ENCODE measurements at places on chromosomes 16 and 17.

- DNase-seq = peak; percentile 55
Observed at GRCh38 chr17:4950075-4950745, 709 bp upstream of the ENO3 start.

- DNase-seq = no peak
Observed at GRCh38 chr17:59406808-59407381, 75.4 kb downstream of the YPEL2 start.

- DNase-seq = peak; percentile 3
Observed at GRCh38 chr16:83215406-83216001, 588.7 kb downstream of the CDH13 start.

DNA sequence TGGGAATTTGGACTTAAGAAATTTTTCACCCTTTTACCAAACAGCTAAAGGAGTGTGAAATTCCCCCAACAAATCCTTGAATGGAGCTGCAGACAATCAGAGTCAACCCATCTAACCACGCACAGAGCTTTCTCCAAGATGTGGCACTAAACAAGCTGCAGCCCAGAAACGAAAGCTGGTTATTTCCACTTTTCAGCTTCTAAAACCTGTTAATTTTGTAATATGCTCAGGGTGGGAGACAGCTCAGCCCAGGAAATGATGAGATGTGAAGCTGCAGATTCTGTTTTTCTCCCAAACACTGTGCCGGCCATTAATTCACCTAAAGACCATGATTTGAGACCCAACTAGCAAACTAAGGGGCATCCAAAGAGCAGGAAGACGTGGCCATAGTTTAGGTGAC, 33.2 kb upstream of the ABR start:
- DNase-seq = no peak

GRCh38 chr16:49382916-49383315, 9.3 kb downstream of the C16orf78 start:
- DNase-seq = no peak

DNA sequence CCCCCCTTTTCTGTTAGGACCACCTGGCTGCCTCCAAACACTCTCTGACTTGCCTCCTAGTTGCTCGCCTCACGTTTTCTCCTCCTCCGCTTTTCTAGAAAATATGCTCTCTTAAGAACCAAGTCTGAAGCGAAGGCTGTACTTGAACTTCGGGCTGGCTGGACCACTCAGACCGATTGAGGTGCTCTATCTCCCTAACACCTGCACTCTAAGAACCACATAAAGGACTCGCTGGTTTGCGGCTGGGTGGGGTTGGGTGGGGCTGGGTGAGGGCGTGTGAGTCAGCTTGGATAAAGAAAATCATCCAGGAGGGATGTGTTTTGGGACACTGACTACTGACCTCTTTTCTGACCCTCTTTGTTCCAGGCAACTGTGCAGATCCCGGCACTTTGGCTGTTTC, 22.9 kb upstream of the TMEM220 start:
- no peak for DNase-seq

DNA sequence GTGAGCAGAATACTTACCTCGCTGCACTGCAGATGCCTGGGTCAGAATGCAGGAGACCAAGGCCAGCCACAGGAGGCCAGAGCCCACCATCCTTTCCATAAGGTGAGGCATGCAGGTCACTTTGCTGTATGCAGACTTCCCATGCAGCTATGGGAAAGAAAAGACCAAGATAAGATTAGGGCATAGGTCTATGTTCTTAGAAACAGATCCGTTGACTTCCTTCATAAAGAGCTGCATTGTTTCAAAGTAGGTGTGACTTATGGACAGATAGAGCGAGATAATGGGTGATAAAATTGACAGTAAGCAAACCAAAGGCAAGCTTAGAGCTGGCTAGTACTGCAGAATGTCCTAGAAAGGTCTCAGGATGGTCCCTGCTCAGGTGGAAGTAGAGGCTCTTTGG, 992 bp downstream of the GP2 start:
- DNase-seq = no peak

GRCh38 chr16:84952335-84953189, 58.8 kb downstream of the ZDHHC7 start:
- DNase-seq = peak; percentile 56

- DNase-seq = no peak
Observed at GRCh38 chr16:85381738-85382592, 231.2 kb upstream of the GSE1 start.

DNA sequence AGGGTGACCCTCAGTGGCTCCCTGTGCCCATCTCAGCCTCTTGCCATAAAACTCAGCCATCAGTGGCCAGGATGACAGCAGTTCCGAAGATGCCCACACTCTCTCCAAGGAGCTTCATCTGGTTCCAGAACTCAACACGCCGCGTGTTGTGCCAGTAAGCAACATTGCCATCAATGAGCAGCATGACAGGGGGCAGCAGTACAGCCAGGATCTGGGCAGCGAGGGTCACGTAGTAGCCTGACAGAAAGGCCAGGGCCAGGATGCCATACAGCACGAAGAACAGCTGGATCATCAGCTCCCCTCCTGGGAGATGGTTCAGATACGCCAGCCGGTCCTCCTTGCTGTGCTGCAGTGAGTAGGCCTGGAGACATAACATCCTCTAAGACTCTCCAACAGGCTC, 2.9 kb downstream of the TMEM101 start:
- DNase-seq = no peak

DNA sequence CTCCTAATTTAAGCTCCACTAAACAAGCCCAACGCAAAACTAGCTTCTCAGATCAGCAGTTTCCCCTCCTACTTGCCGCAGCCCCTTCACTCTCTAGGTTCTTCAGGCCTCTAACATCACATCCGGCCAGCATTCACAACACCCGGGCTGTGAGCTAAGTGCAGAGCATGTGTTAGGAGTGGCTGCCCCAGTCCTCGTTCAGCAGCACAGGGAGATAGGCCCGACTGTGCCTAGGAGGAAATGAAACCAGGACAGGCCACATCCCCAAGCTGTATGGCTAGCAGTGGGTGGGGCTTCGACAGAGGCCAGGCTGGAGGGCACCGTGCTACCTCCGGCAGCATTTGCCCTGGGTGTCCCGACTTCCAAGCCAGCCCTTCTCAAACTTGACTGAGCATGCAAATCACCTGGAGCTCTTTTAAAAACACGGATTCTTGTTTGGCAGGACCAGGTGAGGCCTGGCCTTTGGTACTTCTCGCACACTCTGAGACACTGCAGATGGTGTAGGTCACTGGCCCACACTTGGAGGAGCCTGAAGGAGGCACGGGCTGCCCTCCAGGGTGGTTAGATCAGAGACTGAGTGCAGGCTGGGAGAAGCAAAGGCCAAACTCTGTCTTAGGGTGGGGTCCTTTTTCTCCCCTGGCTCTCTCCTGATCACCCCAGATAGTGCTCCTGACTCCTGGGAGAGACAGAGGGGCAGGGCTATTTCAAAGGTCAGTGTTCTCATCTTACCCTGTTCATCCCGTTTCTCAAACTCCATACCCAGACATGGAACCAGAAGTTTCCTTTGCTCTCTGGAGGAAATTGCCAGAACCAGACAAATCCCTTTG, 202.0 kb downstream of the C16orf78 start:
- DNase-seq = no peak

DNA sequence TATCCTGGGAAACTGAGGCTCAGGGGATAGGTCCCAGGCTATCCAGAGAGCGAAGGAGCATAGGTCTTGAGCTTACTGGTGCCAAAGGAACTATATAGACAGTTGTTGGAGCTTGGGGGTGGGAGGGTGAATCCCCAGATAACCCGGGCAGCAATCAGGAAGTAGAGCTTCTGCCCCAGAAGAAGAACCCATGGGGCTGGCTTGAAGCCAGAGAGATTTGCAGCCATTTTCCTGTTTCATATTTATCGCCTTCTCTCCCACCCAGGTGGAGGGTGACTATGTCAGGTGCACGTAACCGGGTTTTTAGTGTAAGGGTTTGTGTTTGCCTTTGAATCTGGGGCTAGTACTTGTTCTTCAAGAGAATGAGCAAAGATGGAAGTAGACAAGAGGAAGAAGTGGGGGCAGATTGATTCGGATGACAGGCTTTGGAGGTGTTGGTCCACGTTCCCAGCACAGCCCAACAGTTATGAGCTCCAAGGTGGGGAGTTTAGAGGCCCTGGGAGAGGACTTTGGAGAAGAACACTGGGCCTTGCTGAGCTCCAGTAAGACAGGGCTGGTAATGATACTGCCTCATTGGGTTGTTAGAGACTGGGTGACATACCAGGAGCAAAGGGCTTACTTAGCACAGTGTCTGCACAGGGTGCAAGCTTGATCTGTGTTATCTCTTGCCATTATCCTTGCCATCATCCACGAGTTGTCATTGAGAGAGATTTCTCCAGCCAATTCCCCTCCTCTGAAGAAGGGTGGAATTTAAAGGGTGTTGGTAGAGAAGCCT, 145.6 kb downstream of the CCDC182 start:
- no peak for DNase-seq

DNA sequence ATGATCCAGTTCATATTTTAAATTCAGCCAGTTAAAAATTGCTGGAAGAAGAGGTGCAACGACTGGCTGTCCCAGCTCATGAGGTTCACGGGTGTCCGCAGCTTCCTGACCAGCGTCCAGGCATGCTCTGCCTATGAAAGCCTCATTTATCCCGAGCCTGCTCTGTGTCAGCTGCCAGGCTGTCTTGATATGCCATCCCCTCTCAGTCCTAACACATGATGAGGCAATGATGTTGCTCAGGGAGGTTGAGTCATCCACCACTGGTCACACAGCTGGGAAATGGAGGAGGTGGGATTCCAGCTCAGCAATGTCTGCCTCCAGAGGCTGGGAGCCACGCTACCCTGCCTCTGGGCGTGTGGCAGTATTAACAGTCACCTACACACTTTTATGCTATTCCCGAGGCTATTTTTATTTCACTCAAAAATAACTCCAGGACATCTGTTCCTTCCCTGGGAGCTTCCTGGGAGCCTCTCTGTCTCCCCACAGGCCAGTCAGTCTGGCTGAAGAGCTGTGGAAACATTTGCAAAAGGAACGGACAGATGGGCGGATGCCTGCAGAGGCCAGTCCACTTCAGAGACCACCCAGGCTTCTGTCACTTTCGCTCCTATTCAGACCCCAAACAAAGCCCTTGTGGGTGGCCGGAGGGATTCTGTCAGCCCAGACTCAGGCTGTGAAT, 22.5 kb downstream of the RAB11FIP4 start:
- DNase-seq = no peak

DNA sequence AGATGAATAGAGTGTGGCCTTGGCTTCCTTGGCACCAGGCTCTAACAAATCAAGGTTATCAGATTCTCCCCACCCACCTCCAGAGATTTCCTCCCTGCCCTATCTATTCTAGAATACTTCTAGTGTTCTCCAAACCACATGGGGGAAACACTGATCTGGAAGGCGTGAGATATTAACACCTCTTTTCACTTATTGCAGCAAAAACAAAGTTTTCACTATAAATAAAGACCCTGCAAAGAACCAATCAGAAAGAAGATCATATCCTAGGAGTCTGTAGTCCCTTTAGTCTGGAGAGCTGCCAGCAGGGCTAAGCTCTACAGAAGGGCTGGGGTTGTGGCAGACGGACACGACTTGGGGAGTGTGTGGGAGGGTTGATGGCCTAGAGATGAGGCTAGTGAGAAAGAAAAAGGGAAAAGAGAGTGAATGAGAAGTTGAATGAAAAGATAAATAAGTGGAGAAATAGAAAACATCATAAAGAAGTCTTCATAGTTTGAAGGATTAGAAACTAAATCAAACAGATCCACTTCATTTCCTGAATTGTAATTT, 8.6 kb upstream of the SKAP1 start:
- DNase-seq = no peak

GRCh38 chr17:75933808-75934207, 7.0 kb downstream of the FBF1 start:
- DNase-seq = no peak

GRCh38 chr17:68324114-68324513, 32.8 kb downstream of the ARSG start:
- no peak for DNase-seq

- DNase-seq = peak; percentile 88
Observed at GRCh38 chr16:56519459-56520250, at the start of gene BBS2. BBS2 (minus strand) TSS chr16:56520024; CDS start chr16:56519862, 162 bp downstream.

DNA sequence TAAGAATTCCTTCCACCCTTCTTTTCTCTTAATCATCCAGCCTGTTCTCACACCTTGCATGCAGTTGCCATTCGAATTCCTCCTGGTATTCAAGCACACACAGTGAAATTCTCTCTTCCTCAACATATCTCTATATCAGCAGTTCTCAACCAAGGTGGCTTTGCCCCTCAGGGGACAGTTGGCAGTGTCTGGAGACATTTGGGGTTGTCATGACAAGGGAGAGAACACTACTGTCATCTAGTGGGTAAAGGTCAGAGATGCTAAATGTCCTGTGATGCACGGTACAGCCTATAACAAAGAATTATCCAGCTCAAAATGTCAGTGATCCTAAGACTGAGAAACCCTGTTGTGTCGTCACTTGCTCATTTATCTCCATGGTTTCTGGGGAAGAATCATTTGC, 94.8 kb upstream of the CPHXL start:
- DNase-seq = no peak

All from stimulated activated CD4-positive, alpha-beta T cell treated with anti-CD3 and anti-CD28 coated beads, Interleukin-2, amount 100 ng/mL, for 4 hours (primary cell).